Activated T-helper 17 cell treated with anti-CD3 and anti-CD28 coated beads, Interleukin-2, amount 50 U/mL, for 72 hours (primary cell): ENCODE measurements at places on chromosomes 5 and 9. TPM values are rescaled to one million over a fixed set of nuclear protein-coding genes. Genes with fewer than 3 reads are reported as not detected.

Gene SIGMAR1
- total RNA-seq, result 75.3 TPM

Gene RAPGEF1
- total RNA-seq, result 147 TPM

Gene TSLP
- total RNA-seq, result 0.13 TPM

- no peak for ATAC-seq
Observed at GRCh38 chr5:168370831-168371230, 79.4 kb downstream of the WWC1 start.

Gene IL9
- 29.3 TPM for total RNA-seq

Gene PLEKHG4B
- total RNA-seq, result not detected

Gene JAKMIP2
- total RNA-seq, result 2.4 TPM

DNA sequence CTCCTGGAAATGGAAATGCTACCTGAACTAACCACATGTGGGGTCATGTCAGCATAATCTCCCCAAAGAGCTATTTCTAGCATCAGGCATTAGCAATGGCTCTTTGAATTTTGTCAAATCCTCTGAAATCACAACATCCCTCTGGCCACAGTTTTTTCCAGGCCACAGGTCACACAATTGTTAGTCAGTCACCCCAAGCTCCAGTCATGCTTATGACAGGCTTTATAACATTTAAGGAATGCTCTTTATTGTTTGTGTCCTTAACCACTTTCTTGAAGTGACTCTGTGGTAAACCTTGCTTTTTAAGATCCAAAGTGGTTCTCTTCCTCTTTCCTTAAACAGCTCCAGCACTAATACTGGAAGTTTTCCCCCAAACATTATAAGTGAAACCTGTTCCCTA lies 169.2 kb upstream of the HMHB1 start:
- no peak for ATAC-seq

Gene FAT2
- not detected for total RNA-seq

Gene MYMK
- not detected for total RNA-seq

- no peak for ATAC-seq
Observed at GRCh38 chr9:36937346-36937745, 96.7 kb downstream of the PAX5 start.

GRCh38 chr9:130756037-130756436 lies 62.5 kb downstream of the EXOSC2 start:
- ATAC-seq, result no peak

- no peak for ATAC-seq
Observed at GRCh38 chr9:35867538-35867937, 2.7 kb downstream of the OR13J1 start.

DNA sequence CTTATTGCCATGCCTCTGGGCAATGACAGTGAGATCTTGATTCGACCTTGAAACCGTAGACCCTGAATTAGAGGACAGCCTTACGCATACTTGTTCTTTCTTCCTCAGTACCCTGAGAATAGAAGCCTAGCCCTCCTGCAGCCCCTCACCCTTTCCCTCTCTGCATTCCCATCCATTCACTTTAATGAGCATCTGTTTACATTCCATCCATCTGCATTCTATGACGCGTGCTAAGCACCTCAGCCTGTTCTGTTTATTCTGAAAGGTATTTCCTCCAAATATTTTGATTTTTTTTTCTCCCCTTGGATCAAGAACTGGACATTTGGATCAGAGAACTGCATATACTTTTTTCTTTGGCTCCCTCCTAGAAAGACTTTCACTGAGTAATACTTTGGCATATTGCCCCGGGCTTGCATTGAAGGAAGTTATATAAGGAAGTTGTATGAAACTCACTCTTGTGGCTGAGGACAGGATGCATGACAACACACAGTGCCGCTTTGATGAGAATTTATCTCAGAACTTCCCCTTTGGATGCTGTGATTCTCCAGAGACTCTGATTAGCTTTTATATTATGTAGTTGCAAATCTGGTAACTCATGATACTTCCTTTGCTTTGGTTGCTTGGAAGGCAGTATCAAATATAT lies 15.7 kb downstream of the TMEM8B start:
- peak; percentile 23 for ATAC-seq

Gene FAM78A
- 29.1 TPM for total RNA-seq

DNA sequence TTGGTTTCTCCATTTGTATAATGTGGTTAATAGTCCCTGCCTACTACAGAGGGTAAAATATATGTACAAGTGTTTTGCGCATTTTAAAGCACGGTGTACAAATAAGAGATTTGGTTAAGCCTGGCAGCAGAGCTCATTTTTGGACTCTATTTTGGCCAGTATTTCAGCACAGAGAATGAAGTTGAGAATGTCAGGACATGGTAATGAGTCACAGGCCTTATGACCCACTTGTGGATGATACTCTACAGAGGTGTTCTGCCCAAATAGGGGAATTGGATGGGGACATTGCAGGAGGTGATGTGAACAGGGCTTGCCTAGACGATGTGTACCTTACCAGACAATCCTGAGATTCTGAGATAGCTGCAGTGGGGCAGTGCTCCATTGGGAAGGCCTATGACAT lies 50.6 kb downstream of the MELK start:
- no peak for ATAC-seq

DNA sequence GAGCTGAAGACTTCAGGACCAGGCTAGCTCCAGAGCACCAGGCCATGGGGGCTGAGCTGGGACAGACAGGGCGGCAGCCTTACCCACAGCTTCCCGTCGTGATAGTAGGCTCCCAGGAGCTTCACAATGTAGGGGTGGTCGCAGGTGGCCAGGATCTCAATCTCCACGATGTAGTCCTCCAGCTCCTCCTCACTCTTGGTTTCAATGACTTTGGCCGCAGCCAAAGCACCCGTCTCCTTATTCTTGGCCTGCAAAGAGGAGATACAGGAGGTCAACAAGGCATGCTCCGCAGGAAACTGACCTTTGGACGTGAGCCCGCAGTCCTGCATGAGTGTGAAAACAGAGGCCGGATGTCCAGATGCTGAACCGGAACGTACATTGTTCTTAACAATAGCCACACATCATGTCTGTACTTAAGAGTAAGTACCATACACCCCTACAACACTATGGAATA lies 31.5 kb downstream of the STK10 start:
- ATAC-seq, result no peak

GRCh38 chr9:27428551-27428950 lies 95.5 kb upstream of the IFNK start:
- ATAC-seq, result no peak

Gene PCDHB14
- total RNA-seq, result not detected

GRCh38 chr5:149049371-149049781 lies 13.5 kb downstream of the SH3TC2 start:
- ATAC-seq, result no peak

- no peak for ATAC-seq
Observed at GRCh38 chr9:94017939-94018531, 62.9 kb upstream of the BARX1 start.

- ATAC-seq, result peak; percentile 22
Observed at GRCh38 chr9:37902796-37903646, 906 bp downstream of the SLC25A51 start.

GRCh38 chr9:396396-396795 lies 181.7 kb downstream of the DOCK8 start:
- ATAC-seq, result no peak

DNA sequence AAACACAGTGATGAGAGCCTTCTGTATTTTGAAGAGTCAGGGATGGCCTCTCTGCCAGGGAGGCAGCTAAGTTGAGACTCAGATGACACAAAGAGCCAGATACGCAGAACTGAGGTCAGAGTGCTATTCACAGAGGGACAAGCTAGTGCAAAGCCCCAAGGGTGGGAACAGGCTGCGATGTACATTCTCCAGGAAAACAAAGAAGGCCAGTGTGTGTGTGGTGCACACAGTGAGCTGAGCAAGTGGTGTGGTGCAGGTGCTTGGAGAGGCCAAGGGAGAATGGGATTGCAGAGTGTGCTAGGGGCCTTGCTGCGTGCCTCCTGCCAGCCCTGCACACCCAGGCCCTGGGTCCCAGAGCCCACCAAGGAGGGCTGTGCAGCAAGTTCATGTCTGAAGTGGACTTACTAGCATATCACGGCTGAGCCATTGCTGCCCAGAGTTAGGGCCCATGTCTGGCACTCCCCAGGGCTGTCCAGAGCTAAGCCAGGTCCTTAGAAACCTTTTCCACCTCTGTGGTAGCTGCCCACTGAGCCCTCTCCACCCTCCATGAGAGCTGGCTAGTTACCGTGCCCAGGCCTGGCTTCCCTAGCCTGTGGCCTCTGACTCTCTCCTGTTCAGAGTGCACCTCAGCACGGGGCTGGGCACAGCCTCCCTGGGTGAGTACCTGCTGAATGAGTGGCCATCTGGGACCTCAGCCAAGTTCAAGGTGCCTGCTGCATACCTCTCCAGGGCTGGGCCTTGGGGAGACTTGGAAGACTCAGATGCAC lies 9.3 kb downstream of the SLC25A48 start:
- no peak for ATAC-seq

- ATAC-seq, result no peak
Observed at GRCh38 chr5:8012131-8012977, 143.4 kb downstream of the MTRR start.

DNA sequence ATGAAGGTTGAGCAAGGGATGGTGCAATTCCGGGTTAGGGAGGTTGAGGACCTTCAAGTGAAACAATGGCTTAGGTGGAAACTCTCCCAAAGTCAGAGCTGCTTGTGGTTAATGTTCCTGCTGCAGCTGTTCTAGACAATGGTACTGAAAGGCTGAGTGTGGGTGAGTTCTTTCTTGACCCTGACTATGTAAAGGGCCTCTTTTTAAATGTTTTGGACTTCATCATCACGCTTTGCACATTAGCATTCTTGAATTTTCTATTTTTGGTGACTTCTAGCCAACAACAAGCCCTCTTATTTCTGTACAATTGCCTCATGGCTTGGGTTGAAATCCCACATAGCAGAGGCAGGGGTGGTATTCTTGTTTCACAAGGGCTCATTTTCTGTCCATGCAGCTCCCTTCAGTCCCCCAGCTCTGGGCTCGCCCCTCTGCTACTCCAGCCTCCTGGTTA lies 136.3 kb upstream of the ANKRD55 start:
- no peak for ATAC-seq
